ENCODE measurements at places on chromosomes 7 and 10.

DNA sequence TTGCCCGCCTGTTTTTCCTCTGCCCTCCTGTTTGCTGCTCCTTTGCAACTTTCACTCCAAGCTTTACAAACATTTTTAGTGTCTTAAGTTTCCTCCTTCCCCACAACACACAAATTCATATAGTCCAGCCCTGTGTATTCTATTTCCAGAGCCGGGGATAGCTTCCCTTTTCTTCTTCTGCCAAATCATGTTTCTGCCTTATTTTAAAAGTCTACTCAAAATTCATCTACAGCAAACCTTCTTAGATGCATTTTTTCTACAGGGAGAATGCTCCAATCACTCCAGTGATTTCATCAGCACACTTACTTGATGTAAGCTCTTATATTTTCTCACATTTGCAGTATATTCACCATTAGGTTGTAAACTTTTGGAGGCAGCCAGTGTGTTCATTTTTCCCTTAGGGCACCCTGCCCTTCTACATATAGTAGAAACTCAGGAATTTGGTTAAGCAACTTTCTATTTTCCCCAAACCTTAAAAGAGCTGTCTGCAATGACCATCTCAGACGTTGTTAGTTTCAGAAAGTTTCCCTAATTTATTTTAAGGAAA, 12.4 kb upstream of the ACTA2 start:
- DNase-seq = no peak

DNA sequence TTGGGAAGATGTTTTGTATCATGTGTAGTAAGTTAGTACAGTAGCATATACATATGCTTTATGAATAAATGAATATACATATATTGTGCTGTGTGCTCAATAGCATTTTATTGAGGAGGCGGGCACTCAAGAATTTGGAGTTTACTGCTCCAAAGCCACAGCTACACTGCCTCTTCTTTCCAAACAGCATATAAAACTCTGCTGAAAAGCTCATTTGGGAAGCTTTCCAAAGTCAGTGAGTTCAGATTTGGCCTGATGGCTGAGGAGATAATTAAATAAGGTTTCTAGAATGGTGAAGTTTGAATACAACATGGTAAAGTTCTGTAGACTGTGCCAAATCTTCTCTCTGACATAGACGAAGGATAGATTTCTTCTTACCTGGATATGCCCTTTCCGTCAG, 29.8 kb downstream of the CDK1 start:
- no peak for DNase-seq

- DNase-seq = no peak
Measured at GRCh38 chr7:4806983-4807597, 31.7 kb downstream of the AP5Z1 start.

DNA sequence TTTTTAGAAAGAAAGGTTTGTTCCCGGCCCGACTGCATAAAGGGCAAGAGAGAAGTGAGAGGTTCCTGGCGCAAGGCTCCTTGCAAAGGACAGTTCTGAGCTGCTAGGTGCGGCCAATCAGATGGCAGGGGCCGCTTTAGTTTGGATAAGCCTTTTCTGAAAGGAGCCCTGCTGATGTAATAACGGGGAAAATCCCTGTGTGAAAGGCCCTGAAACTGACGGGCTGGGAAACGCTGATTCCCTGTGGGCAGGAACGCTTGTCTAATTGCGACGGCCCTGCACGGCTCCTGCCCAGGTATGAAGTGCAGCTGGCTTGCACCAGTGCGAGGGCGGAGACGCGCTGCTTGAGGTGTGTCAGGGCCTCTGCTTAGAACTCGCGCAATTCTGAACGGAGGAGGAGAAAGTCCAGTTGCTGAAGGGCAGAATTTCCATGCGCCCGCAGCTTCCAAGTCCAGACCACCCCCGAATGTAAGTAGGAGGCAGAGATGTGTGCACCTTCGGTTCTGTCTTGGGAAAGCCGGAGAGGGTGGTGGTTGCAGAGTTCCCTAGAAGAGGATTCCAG, 30.5 kb downstream of the TACC2 start:
- no peak for DNase-seq

GRCh38 chr10:123270221-123270620, 116.0 kb downstream of the BUB3 start:
- no peak for DNase-seq

DNA sequence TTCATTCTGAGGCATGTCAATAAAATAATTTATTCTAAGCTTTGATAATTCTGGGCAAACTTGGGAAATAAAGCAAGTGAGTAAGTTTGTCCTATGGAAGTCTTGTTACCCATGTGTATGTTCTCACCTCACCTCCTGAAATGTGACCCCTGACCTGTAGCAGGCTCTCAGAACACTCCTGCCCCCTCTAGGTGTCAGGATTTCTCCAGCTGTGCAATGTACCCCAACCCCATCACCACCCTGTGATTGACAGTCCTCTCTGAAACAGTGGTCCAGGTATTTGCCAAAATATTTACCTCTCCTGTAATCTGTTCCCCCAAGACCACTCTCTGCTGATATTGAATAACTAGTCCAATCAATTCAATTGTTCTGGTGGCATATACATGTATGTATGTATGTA, 122.6 kb upstream of the PTER start:
- DNase-seq = no peak

- no peak for DNase-seq
Measured at GRCh38 chr10:123577921-123578461, 88.2 kb upstream of the GPR26 start.

GRCh38 chr7:48901966-48902365, 22.4 kb upstream of the CDC14C start:
- no peak for DNase-seq

DNA sequence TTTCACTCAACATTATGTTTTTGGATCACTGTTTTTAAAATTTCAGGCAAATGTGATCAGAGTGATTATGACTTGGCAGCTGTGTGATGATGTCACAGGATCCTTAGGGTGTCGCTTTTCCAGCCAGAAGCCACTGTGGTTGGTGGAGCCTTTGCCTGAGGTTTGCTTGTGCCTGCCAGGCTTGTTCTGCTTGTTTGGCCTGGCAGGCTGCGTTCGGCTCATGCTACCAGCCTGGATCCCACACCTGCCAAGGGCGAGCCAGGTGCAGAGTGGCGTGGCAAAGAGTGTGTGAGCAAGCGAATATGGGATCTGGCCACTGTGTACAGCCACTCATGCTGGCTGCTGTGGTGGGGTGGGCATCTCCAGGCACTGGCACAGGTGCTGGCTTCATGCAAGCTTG, 55.7 kb downstream of the ADK start:
- DNase-seq = no peak

DNA sequence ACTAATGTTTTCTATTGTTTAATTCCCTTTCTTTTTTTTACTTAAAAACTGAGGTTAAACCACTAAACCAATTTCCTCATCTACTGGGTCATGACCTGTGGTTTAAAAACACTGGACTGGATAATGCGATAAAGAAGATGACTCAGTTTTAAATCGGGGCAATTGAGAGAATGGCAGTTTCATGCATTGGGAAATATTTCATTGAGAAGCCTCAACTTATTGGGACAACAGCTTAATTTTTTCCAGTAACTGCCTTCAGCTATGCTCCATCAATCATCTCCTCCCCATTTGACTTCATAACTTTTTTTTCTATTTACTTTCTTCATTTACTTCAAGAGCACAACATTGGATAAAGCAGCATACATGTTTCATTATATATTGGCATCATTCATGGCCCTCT, 61.8 kb upstream of the MET start:
- no peak for DNase-seq

- peak; percentile 43 for DNase-seq
Measured at GRCh38 chr7:105521027-105521716, 899 bp downstream of the PUS7 start.

- DNase-seq = peak; percentile 7
Measured at GRCh38 chr10:6643962-6644361, 63.9 kb upstream of the PRKCQ start.

DNA sequence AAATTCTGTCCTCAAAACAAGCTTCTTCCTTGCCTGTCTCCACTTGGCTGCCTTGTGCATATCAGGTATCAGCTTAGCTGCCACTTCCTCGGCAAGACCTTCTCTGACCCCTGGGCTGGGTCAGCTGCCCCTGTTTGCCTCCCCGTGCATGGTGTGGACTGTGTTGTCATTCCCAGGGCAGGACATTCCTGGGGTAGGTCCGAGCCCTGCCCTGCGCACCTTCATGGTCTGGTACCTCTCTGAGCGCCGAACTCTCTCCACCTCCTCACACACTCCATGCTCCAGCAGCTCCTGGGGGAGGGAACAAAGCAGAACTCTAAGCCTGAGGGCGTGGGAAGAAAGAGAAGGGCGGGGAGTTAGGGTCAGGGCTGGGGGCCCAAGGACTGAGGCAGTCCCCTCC, 3.8 kb downstream of the POLM start:
- DNase-seq = no peak

DNA sequence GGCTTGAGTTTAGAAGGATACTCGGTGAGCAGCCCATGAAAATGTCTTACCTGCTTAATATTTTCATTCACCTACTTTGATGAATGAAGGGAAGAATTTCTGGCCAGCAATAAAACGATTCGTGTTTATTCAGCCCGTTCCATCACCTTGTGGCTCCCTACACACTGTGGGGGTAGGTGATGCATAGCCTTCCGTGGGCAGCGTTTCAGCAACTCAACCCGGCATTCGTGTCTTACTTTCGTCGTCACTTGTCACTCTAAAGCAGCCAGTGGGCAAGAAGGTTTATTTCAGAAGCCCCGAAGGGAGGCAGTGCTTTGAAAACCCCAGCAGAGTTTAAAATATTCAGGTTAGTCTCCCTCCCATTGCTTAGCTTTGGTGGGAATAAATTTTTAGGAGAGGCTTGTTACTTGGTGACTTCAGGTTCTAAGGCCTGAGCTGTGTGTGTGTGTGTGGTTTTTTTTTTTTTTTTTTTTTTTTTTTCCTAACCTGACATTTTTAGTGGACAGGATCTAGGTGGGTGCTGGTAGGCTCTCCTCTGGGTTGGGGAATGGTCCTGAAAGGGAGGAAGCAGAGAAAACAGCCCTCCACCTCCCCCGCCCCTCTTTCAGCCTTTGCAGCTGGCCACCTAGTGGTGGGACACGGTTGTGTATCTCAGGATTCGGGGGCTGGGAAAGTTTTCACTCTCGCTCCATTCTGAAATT, 1.8 kb downstream of the GRK5 start:
- peak; percentile 67 for DNase-seq
